Activated CD8-positive, alpha-beta memory T cell treated with anti-CD3 and anti-CD28 coated beads, Interleukin-2, amount 50 U/mL, for 4 hours (primary cell): ENCODE measurements at places on chromosomes 4 and X.

- DNase-seq = no peak
These were observed 50.8 kb downstream of the DTHD1 start for GRCh38 chr4:36332023-36332781.

DNA sequence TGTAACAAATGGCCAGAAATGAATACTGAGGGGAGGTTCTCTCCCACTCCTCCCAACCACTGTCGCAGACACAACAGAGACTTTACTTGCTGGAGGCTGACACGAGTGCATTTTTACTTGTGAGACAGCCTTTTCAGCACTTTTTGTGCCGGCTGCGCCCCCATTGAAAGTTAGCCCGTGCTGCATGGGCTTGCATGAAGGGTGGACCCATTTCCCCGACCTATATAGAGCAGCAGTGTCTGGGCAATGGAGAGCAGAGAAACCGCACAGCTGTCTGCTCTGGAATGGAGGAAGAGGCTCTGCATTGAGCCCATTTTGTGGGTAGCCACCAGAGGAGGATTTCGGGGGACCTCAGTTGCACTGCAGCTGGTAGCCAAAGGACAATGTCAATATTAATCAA is 208.8 kb downstream of the UGT8 start:
- DNase-seq = no peak

- DNase-seq = no peak
These were observed 1517.6 kb downstream of the STIM2 start for GRCh38 chr4:28378109-28378830.

DNA sequence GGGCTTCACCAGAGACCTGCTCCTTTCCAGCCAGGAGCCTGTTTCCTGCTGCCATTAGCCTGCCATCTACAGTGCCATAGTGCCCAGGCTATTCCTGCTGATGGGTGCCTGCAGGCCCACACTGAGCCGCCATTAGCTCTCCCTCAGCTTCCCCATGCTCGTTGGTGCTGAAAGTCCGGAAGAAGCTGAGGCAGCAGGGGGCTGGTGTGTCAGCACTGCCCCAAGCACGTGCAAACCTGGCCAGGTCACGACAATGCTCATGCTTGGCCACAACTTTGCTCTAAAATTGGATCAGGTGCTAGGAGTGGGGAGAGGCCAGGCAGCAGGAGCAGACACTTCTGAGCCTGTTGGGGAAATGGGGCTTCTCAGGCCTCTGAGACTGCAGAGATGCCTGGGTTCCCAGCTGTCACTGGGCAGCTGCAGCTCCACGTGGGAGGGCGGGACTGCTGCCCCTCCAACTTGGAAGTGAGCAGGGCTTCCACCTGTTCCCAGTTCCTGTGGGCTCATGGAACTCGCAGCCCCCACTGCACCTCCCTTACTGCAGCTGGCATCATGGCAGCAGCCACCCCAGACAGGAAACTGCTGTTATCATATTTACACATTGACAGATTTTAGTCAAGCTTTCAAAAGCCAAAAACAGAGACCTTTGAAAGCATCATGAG is 913.9 kb downstream of the FSTL5 start:
- no peak for DNase-seq

DNA sequence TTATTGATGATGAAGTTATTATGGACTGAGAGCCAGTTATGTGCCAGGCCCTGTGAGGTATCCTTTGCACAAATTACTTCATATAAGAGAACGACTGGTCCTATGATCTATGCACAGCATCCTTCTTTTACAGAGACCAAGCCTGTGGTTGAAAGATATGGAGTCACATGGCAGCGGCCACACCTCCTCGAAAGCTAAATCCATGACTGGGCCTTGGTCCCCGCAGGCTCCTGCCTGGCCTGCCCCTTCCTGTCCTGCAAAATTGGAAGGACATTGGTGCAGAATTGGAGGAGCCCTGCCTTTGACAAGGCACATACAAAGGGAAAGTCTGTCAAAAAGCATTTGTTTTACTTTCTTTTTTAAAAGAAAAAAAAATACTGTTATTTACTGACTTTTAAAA is 18.3 kb downstream of the SORBS2 start:
- no peak for DNase-seq

- DNase-seq = no peak
These were observed 502 bp downstream of the HNRNPDL start for GRCh38 chr4:82429728-82430192.

DNA sequence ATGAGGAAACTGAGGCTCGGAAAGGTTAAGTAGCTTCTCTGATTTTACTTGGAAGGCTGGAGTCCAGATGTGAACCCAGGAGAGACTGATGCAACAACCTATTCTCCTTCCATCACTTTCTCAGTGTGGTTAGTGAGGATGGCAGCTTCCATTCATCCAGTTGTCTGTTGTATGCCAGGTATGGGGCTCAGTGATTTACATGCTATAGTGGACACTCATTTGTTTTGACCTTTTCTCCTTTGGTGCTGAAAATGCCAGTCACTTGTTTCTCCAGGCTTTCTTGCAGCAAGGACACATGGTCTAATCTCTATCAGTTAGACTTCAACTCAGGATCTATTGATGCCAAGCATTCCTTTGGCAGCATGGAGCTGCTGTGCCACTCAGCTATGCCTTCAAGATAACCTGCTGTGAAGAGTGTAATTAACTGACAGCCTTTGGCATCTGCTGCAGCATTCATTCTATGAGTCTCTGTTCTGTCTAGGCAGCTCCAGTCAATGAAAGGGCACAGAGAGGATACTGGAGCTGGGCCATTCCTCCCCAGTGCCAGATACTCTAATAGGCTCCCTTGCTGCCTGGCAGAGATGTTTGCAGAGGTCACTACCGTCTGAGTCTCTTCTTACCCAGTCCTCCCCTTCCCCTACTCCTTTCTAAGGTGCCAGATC is 11.0 kb upstream of the CWH43 start:
- no peak for DNase-seq

- DNase-seq = no peak
These were observed 13.1 kb downstream of the NEUROG2 start for GRCh38 chr4:112502871-112503270.

DNA sequence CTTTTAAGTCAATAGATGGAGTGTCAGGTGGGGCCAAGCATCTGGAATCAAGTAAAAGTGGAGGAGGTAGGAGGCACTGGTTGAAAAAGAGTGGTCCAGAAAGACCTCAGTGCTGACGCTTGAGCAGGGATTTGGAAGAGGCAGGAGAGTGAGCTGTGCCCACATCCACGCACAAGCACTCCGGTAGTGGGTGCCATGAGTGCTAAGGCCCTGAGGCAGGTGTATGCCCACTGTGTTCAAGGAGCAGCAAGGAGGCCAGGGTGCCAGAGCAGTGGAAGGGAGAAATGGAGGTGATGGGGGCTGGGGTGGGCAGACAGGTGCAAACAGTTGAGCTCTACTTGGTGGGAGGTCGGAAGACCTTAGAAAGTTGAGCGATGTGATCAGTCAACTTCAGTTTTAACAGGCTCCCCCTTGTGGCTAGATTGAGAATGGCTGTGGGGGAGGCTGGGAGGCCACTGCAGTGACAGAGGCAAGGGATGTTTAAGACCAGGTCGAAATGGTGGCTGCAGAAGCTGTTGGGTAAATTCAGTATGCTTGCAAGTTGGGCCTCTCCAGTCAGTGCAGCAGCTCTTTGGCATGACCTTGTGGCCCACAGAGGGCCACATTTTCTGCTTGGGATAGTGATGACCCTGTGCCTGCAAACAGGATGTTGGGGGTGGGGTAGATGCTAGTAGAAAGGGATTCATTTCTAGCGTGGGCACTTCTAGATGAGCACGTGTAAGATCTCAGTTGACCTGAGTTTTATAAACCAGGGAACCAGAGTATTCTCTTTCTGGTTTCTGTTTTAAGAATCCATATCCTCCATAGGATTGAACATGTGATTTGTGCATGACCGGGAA is 12.7 kb downstream of the TKTL1 start:
- DNase-seq = peak; percentile 83

GRCh38 chr4:11821772-11822430 is 393.2 kb upstream of the HS3ST1 start:
- no peak for DNase-seq

- DNase-seq = no peak
These were observed 165.4 kb upstream of the NDST4 start for GRCh38 chr4:115278830-115279229.

GRCh38 chrX:106391284-106391911 is 220.4 kb upstream of the RADX start:
- DNase-seq = no peak

DNA sequence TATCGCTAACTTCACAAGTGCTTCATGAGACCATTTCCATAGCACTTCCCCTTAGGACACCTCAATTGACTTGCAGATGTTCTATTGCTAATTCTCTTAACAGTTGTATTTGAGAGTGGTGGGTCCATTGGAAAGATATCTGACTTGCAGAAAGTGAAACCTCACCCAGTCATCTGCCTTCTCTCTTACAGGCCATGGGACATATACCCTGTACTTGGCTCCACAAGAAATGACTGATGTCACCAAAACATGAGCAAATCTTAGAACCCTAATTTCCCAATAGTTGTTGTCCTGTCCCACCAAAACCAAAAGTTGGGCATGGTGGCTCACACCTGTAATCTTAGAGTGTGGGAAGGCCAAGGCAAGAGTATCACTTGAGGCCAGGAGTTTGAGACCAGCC is 101.9 kb upstream of the MAML3 start:
- DNase-seq = no peak

- peak; percentile 32 for DNase-seq
These were observed 18.7 kb upstream of the CXCL13 start for GRCh38 chr4:77586951-77587383.

DNA sequence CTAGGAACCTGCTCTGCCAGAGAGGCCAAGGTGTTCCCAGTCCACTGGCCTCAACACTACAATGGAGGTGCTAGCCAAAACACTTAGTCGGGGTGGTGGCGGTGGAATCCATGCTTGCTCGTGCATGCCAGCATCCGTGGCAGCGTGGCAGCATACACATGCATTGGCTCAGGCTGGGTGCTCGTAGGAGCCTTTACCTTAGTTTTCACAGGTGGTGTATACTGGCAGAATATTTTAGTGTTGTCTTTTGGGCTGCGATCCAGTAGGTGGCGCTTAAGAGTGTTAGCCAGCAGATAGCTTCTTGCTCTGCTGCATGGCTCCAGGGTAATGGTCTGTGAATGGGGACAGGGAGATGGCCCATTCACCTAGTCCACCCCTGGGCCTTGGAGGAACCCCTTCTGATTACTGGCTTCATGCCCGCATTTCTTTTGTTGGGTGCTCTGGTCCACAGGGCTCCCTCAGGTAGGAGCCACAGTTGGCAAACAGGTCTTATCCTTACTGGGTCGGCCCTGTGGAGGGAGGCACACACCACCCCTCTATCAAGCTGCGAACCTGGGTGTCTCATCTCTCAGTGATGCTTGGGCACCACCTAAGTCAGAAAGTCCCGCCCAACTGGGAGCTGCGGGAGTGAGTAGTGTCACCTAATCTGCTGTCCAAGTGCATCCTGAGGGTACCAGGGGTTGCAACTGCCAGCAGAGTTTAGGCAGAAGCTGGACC is 40.0 kb downstream of the RIPPLY1 start:
- peak; percentile 18 for DNase-seq

- no peak for DNase-seq
These were observed 185.8 kb upstream of the STK26 start for GRCh38 chrX:131837325-131837724.

- no peak for DNase-seq
These were observed 346.9 kb downstream of the BCOR start for GRCh38 chrX:39750848-39751247.

DNA sequence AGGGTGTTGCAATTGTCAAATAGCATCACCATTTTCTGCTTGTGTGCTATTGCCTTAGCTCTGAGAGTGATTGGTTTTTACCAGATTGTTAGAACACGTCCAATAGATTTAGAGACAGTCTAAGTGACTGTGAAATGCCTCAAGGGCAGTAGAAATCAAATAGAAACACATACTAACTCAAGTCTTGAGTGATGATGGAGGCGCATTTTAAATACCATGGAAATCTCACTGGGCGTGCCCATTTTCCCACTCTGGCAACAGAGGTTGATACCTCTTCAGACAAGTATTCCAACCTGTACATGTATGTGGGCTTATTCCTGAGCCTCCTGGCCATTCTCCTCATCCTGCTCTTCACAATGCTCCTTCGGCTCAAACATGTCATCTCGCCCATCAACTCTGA is 7.2 kb downstream of the SERTM2 start:
- no peak for DNase-seq

GRCh38 chr4:40525752-40526598 is 103.7 kb downstream of the RBM47 start:
- DNase-seq = no peak

DNA sequence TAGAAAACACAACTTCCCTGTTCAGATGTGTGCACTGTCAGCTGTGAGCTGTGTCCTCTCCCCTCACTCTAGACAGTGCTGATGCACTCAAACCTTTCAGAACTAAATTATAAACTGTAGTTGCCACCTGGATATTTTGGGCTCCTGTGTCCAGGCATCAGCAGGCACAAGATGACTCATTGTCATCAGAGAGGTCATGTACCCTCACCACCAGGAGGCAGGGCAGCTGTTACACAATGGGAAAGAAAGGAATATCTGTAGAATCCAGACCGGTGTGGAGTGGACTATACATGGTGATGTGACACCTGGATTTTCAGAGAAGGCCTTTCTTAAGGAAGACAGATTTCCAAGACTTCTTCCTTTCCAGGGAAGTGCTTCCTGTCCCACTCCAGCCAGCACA is 854.4 kb upstream of the AGA start:
- DNase-seq = no peak

DNA sequence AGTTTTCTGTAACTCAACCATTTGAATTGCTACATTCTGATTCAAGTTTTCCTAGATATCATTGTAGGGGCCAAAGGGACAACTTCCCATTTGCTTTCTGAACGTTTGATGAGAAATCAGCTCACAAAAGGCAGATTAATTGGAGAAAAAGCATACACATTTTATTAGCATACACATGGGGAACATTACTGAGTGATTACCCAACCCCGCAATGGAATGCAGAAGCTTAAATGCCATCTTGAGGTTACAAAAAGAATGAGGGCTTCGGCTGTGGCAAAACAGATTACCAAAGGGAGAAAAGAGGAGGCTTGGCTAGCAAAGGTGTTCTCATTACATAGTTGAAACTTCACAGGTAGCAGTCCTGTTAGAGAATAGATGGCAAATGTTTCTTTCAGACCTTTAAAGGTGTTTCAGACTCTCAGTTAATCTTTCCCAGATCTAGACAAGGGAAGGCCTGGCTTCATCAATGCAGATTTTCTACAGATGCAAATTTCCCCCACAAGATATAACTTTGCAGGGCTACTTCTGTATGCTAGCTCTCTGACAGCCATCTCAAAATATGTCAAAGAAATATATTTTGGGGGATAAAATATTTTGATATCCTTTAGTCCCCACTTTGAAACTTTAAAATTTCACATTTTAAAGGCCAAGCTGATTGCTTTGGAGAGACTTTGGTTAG is 26.5 kb upstream of the HERC6 start:
- no peak for DNase-seq

DNA sequence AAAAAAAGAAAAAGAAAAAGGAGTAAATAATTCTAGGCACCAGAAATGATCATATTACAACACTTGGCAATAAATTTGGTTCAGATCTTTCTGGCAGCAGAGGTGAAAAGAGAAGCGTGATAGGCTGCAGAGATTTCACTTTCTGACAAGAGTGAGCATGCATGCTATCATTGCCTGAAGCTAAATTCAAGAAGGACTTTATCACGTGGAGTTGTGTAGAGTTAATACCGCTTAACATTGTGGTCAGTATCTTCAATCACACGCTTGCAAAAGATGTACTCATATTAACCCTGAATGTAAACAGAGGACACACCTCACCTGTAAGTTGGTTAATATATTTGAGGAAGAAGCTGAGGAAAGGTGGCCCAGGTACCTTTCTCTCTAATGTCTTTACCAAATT is 31.4 kb upstream of the RBPJ start:
- DNase-seq = no peak
